ENCODE measurements at places on chromosomes 7 and 10.

DNA sequence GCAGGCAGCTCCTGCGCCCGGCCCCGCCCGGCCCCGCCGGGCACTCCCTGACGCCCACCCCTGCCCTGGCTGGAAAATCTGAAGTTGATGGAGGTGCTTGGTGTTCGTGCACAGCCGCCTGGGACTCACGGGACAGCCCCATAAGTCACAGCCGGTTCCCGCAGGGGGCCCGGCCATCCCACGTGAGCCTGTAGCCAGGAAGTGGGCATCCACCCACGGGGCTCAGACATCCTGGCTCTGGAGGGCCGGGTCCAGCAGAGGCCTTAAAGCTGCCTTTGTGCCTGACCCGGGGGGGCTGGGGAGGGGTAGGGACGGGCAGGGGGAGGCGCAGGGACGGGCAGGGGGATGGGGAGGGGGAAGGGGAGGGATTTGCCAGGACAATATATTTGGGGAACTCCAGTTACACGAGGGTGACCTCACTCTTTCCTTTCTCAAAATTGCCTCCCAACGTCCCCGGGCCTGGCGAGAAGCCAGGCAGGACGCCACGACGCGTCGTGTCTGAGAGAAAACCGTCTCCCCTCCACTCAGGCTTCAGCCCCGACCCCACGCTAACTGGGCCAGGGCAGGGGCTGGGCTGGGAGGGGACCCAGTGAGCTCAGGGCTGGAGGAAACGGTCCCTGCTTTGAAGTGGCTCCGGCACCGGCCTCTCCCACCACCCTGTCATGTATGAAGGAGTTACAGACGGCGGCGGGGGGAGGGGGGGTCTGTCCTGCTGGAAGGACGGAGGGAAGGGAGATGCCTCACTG, 82.1 kb upstream of the PDGFA start:
- no peak for DNase-seq

DNA sequence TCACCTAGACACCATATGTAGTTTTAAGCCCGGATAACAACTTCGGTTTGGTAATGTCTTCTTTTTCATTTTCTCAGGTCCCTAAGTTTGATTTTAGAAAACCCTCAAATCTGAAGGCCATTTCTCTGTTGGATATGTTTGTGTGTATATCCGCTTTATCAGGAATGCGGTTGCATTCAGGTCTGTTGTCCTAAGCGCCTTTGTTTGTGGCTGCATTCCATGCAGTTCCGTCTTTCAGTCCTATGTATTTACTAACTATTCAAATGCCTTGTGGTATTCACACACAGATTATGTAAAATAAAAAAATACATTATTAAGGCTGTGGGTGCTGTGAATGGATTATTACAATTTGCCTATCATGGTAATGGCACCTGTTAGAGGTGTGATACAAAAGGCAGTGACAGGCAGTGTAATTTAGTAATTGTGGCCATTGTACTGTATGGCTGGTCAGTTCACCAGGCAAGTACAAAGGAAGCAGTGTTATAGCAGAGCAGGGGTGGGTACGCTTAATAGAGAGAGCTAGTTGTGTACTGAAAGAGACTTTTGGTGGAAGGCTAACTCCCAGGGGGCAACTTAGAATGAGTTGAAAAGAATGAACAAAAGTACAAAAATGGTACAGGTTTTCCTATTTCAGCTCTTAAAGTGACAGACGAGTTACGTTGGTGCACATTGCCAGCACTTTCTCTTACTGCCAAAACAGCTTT, 136.4 kb downstream of the VTI1A start:
- DNase-seq: no peak

DNA sequence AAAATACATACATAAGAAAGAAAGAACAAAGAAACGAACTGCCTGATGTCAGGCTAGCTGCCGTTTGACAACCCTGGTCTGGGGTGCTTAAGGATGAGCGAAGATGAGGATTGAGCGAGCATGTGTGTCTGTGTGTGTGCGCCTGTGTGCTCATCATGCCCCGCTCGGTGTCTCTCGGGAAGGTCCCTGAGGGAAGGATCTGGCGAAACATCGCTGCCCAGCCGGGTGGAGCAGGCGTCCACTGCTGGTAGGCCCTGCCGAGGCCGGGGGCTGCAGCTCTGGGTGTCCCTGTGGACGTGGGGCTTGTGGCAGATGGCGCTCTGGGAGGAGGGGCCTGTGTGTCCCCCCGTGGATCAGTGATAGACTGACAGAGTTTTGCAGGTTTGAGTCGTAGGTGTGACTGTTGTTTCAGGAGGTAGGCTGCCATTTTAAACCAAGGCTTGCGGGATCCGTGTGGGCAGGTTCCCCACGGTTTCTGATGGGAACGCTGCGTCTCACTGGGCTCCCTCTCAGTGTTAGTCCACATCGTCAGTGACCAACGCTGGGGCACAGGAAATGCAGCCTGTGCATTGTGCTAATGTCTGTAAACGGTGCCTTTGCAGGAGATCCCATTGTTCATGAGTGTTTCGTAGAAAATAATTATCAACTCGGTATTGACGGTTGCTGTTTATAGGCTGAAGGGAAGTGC, 5.9 kb upstream of the SUN1 start:
- no peak for DNase-seq

DNA sequence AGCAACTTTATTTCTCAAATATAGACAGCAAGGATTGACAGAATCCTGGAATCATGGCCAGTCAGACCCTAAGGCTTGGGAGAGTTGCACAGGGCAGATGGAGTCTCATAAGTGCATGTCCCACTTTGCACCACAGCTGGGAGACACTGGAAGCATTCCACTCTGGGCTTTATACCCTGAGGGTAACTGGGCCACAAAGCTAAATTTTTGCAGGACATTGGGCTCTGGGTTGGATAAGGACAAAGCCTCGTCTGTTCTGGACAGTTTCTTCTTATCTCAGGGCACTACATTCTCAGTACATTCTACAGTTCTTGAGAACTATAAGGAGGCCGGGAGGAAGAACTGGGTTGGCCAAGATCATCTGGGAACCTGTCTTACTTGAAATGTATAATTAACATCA, 158.3 kb upstream of the IGFBP3 start:
- no peak for DNase-seq

- no peak for DNase-seq
Observed at GRCh38 chr7:151697942-151698341, 178.2 kb upstream of the RHEB start.

GRCh38 chr10:119642556-119643111, 8.5 kb upstream of the BAG3 start:
- DNase-seq: no peak

DNA sequence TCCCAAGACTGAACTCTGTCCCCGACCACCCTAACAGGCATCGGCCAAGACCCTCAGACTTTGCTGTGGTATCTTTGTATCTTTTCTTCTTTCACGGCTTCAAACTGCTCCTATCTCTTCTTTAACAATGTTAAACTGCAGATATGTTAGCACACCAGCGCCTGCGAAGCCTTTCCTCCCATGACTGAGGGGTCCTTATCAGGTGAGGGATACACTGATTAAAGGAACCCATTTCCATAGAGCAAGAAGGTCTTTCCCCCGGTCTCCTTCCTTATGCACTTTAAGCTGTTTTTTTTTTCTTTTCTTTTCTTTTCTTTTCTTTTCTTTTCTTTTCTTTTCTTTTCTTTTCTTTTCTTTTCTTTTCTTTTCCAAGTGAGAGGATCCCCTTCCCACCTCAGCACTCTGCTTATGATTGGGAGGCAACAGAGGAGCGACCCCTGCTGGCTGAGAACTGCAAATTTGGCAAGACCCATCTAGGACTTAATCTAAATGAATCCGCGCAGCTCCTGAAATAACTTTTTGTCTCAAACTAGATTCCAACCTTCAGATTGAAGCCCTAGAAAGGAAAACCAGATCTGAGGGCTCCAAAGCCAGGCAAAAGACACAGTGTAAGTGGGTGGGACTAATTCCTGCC, 109.9 kb downstream of the ITGB8 start:
- peak; percentile 42 for DNase-seq

DNA sequence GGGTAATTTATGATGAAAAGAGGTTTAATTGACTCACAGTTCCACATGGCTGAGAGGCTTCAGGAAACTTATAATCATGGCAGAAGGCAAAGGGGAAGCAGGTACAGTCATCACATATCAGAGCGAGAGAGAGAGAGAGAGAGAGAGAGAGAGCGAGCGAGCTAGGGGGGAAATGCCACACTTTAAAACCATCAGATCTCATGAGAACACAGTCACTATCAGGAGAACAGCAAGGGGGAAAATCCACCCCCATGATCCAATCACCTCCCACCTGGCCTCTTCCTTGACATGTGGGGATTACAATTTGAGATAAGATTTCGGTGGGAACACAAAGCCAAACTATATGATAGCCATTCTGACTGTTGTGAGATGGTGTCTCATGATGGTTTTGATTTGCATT, 576.3 kb downstream of the GFRA1 start:
- DNase-seq: no peak

DNA sequence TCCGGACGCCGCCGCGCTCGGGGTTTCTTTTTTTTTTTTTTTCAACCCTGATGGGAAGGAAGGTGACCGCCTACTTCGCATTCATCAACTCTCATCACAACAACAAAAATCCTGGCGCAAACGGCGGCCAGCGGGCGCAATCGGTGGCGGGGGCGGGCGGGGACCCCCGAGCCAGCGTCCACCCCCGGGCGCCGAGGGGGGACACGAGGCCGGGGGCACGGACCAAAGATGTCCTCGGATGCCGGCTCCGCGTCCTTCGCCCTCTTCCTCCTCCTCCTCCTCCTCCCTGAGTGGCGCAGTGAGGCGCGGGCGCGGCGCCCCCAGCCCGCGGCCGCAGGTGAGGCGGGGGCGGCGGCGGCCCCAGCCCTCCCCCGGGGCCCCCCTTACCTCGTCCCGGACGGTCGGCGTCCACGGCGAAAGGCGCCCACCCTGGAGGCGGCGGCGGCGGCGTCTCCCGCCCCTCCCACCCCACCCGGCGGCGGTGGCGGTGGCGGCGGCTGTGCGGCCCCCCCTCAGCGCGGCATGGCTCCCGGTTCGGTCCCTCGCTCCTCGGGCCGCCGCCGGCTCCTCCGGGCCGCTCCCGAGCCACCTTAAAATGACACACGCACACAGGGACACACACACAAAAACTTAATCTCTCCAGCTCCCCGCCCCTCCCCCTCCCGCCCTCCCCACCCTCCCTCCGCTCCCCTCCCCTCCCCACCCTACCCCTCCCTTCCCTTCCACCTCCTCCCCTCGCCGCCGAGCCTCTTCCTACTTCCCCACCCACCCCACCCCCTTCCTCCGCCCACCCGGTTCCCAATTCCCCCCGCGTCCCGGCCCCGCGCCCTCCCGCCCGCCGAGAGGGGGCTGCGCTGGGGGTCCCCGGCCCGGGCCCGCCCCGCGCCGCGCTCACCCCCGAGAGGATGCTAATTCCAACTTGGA, at the start of gene CTBP2:
CTBP2 (minus strand) TSS at position 632 of the 924 bp plus-strand sequence.
- peak; percentile 47 for DNase-seq

DNA sequence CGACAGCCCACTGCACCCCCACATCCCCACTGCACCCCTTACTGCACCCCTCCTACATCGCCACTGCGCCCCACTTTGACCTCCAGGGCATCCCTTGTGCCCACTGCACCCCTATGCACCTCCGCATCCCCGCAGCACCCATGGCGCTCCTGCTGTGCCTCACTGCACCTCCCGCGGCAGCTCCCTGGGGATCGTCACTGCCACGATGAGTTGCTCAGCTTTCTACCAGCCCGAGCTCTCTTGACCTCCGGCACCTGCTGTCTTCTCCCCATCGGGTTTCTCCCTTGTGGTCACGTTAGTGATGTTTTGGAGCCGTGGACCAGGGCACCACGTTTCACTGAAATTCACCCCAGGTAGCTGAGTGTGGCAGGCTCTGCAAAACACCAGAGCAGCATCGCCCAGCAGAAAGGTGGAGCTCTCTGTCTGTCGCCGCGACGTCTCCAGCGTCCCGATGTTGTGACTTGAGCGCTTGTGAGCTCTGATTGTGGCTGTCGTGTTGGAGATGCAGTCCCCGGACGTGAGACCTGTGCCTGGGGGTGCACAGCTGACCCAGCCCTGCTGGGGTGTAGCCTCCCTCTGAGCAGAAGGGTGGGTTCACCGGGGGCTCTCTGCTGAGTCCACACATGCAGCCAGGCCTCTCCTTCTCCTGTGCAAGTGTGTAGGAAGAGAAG, 147.7 kb downstream of the DNAJB6 start:
- no peak for DNase-seq

DNA sequence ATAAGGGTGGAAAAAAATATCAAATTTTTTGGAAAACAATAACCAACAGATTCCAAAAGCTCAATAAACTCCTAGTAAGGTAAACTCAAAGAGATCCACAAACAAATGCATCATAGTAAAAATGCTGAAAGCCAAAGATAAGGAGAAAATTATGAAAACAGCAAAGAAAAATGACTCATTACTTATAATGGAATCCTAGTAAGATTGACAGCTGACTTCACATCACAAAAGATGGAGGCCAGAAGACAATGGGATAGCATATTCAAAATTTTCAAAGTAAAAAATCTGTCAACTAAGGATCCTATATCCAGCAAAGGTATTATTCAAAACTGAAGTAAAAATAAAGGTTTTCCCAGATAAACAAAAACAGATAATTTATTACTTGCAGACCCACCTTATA, 183.4 kb upstream of the VIPR2 start:
- DNase-seq: no peak

GRCh38 chr10:16314259-16314658, 122.6 kb upstream of the PTER start:
- no peak for DNase-seq

- DNase-seq: no peak
Observed at GRCh38 chr10:78744491-78745090, 324.2 kb upstream of the ZMIZ1 start.

- peak; percentile 44 for DNase-seq
Observed at GRCh38 chr7:41002741-41003610, 699.9 kb downstream of the INHBA start.

- DNase-seq: peak; percentile 41
Observed at GRCh38 chr7:2870471-2870931, 26.4 kb upstream of the GNA12 start.

DNA sequence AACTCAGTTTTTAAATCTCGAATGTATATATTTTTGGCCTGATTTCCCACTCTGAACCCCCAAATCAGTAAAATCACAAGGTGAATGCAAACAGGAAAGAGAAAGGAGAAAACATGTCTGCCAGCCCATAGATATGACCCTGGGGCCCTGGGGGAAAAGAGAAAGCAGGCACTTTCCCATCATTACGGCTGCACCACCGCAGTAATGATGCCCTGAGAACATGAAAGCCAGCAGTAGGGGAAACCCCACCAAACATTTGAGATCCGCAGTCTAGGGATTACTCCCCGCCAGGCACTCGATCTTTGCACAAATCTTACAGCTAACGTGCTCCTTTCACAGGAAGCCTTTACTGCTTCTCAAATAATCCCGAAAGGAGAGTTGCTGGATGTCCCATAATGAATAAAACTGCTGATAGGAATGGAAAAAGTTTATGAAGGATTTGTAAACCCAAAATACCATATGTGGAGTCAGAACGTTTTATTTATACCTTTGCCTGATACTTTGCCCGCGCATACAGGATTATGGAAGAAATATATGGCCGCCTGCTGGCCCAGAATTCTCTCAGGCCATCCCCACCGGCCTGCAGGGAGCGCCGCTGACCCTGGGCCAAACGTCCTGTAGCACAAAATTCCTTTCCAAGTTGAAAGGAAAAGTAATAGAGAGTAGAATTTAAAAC, 180.0 kb upstream of the INHBA start:
- no peak for DNase-seq

DNA sequence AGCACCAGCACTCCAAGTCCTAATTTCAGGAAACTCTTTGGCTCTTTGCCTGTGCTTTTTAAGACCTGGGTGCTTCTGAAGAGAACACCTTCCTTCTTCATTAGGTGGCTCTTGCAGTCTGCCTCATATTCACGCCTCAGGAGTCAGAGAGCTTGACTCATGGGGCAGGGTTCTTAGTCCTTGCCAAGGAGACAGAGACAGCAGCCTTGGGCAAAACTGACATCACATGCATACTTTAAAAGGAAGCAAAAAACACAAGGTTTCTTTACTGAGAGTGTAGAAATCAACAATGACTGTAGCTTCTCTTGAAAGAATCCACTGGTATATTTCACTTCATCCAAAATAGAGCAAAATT, 780.6 kb downstream of the INHBA start:
- DNase-seq: peak; percentile 46
